ENCODE measurements at places on chromosomes 11 and 22. TPM values are rescaled to one million over a fixed set of nuclear protein-coding genes. Genes with fewer than 3 reads are reported as not detected.

OR2AG2 gene
- not detected for total RNA-seq

APOA5 gene
- total RNA-seq = not detected

THRSP gene
- total RNA-seq = 119 TPM

DNA sequence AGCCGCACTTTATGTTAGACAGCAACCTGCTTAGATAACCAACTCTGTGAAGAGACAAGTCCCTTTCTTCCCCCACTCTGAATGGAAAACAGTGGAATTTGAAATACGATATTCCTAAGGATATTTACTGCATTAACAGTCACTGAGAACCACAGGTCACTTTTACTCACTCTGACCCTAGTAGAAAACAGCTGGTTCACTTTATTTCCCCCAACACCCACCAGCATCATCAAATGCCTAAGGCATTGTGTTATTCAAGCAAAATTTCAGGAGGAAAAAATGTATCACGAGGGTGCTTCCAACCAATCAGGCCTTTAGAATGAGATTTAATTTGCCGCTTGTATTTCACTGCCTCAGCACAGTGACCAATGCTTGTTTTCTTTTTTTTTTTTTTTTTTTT is 1134.1 kb upstream of the CCDC90B start:
- no peak for DNase-seq

DNA sequence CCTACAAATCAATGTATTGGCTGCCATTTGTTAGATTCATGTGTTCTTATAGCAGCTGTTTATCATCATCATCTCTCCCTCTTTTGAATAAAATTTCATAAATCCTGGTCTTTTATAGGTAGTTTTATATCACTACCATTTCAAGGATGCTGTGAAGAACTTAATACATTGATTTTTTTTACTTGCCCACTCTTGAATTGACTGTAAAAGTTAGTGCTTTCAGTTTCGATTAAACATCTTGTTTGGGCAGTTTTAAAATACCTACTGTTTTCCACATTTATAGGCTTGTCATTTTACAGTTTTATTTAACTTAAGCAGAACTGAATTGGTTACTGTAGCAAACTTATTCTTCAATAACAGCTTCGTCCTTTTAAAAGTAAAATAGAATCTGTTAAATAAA is 59.5 kb downstream of the TTC17 start:
- no peak for DNase-seq

GRCh38 chr11:4181782-4182721 is 87.5 kb downstream of the RRM1 start:
- no peak for DNase-seq

GRCh38 chr11:117932426-117932825 is 3.2 kb upstream of the TMPRSS13 start:
- DNase-seq = no peak

DNA sequence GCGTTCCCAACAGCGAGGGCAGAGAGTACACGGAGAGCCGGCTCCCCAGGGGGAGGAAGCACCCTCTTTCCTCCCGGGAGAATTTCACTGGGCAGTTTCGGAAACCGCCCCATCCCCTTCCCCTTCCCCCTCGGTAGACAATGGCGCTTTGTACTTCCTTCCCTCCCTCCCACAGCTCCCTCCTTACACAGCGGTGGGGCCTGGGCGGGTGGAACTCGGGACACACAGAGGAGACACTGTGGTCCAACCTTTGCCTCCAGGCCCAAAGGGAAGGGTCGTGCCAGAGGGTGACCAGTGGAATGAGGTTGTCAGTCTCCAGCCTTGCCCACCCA is 4.3 kb downstream of the SMTN start:
- DNase-seq = no peak

DNA sequence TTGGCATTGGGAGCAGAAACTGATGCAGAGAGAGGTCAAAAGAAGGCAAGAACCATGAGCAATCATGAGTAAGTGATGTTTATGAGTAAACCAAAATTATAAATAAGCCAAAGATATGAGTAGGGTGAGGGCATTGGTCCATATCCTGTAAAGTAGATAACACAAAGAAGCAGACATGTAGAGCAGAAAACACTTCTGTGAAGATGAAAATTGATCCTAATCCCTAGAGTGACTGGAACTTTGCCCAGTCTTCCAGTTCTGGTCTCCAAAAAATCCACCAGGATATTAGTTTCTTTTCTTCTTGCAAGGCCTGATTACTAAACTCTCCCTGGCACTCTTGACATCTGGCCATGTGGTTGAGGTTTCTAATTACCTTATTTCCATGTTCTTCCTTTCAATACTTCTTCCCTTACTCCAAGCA is 13.7 kb upstream of the DRD2 start:
- no peak for DNase-seq

GRCh38 chr22:46829941-46830715 is 67.7 kb downstream of the TBC1D22A start:
- DNase-seq = no peak

Measured in omental fat pad (tissue), 4 donors.